ENCODE measurements at places on chromosomes 7 and 10.

GRCh38 chr10:35334297-35334696 lies 2.0 kb upstream of the CCNY start:
- no peak for DNase-seq

DNA sequence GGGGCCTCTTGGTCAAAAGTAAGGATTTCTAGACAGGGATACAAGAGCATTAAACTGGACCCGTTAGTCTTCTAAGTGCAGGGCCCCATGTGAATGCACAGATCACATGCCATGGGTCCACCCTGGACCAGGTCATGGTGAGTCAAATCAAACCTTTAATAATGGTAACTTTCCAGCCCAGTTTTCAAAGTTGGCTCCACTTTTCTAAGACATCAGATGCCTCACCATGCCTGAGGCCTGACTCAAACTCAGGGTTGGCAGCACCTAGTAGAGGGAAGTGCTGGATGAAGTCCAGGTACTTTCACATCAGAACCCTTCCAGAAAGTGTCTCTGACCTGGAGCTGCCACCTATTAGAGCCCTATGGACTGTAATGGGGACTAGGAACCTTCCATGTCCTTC lies 9.7 kb upstream of the SMIM30 start:
- DNase-seq, result no peak

DNA sequence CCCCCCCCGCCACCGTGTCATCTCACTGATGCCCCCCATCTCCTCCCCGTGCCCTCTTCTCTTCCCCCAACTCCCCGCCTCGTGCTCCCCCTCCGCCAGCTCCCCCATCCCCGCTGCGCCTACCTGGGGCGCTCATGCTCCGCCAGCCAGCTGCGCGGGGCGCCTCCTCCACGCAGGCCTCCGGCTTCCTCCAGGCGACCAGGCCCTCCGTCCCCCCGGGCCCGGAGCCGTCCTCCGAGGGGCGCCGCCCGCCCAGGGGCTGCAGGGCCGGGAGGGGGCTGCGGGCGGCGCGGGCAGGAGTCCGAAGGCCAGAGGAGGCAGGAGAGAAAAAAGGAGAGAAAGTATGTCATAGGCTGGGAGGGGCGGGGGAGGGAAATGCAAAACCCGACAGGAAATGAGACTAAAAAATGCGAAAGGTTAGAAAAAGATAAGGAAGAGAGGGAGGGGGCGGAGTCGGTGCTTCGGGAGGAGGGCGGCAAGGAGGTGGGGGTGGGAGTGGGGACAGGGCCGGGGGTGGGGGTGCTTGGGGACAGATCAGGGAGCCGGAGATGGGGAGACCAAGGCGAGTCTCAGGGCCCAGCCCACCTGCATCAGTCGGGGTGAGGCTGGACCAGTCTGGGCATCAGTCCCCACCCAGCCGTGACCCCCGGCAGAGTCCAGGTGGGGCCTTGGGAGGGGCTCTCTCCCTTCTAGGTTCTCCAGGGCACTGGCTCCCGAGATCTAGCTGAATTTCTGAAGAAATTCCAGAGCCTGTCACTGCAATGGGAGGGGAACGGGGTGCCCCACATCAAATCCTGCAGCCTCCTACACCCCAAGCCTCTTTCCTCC lies at the start of gene CARD11:
TSS of gene CARD11 (minus strand) at position 324 of the 828 bp plus-strand sequence. CDS start 85,361 bp downstream, outside the sequence.
- DNase-seq, result no peak

- DNase-seq, result no peak
These were observed 134.9 kb downstream of the OR13A1 start for GRCh38 chr10:45180507-45180906.

DNA sequence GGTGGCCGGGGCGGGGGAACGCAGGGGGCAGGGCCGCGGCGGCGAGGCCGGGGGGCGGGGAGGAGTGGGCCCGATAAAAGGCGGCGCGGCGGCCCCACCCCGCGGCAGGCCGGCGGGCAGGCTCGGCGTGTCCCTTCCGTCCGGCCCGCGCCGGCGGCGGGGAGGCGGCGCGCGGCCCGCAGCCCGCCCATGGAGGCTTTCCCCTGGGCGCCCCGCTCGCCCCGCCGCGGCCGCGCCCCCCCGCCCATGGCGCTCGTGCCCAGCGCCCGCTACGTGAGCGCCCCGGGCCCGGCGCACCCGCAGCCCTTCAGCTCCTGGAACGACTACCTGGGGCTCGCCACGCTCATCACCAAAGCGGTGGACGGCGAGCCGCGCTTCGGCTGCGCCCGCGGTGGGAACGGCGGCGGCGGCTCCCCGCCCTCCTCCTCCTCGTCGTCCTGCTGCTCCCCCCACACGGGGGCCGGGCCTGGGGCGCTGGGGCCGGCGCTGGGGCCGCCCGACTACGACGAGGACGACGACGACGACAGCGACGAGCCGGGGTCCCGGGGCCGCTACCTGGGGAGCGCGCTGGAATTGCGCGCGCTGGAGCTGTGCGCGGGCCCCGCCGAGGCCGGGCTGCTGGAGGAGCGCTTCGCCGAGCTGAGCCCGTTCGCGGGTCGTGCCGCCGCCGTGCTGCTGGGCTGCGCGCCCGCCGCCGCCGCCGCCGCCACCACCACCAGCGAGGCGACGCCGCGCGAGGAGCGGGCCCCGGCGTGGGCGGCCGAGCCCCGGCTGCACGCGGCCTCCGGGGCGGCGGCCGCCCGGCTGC lies at the start of gene NANOS1:
TSS of gene NANOS1 (plus strand) at position 102 of the 808 bp plus-strand sequence. CDS start at position 190, 88 bp downstream.
- no peak for DNase-seq

All from lower leg skin (tissue), 4 donors.